AG08395 (cell line): ENCODE measurements at places on chromosomes 1 and 21.

DNA sequence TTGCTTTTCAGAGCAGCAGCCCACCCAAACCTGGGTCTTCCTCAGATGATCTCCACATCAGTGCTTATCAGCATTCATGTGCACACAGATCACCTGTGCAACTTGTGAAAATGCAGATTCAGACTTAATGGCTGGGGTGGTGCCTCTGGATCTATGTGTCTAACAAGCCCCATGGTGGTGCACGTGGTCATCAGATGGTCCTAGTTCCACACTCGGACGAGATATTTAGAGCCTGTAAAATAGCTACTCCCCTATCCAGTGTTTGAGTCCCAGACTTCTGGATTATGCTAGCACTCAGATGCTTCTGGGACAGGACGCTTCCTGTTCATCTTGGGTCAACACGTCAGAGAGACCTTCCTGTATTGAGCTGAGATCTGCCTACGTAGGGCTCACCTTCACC is 114.2 kb downstream of the LIPI start:
- DNase-seq: no peak

DNA sequence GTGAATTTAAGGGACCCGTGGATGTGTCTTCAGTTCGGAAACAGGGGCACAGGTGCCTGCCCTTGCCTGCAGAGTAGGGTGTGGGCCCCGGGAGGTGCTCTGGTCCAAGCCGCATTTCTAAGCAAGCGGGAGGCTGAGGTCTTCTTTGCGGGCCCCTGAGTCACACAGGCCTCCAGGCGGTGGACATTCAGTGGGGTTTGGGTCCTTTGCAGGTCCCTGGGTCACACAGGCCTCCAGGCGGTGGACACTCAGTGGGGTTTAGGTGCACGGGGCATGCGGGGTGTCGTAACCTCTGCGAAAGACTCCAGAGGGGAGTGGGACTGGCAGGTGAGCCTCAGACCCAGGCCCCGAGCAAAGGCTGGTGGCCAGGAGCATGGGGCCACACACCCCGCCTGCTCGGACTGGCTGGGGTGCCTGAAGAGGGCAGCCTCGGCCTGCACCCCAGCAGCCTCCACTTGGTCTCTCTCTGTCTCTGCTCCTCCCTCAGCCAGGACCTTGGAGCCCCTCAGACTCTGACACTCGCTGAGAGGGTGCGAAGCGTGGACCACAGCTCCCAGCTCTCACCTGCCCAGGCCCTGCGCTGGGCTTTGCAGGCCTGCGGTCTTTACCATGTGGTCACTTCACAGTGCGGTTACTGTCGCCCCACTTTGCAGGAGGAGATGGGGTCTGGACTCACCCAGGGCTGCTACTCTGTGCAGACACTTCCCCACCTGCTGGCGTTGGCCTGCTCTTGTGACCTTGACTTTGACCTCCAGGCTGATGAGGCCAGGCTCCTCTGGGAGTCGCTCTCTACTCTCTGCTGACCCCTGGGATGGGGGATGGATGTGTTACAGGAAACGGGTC is 6.0 kb upstream of the AGPAT3 start:
- no peak for DNase-seq

GRCh38 chr1:218479436-218480115 is 134.4 kb downstream of the TGFB2 start:
- peak; percentile 71 for DNase-seq

- DNase-seq: no peak
Observed at GRCh38 chr1:159647616-159648015, 60.0 kb downstream of the APCS start.

DNA sequence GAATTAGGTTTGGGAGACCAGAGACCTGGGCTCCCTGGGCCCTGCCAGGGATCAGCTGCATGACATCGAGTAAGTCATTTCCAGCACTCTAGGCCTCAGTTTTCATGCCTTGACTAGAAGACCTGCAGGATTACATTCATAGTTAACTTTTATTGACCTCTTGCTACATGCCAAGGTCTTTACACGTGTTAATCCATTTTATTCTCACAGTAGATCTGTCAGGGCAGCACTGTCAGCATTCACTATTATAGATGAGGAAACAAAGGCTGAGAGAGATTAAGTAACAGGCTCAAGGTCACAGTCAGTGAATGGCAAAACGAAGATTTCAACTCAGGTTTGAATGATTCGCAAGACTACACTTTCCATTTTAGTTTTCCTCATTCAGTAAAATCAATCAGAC is 37.0 kb downstream of the PGM1 start:
- no peak for DNase-seq

DNA sequence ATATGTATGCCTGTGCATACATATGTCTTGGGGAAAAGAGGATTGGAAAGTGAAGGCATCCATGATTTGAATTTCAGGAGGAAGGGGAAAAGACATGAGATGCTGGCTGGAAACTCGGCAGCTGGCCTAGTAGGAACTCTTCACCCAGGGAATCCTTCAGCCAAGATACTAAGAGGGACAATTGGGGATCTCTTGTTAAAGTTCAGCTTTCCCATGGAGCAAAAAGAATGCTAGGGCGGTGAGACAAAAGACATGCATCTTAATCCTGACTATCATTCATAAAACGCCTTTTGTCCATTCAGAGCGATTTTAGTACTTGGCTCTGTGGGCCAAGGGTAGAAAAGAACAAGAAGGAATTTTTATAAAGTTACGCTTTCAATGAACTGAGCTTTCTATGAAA is 20.5 kb downstream of the PDPN start:
- no peak for DNase-seq

- DNase-seq: no peak
Observed at GRCh38 chr1:52423771-52424170, 19.4 kb downstream of the PRPF38A start.

- DNase-seq: no peak
Observed at GRCh38 chr21:14530592-14530991, 15.5 kb downstream of the SAMSN1 start.

DNA sequence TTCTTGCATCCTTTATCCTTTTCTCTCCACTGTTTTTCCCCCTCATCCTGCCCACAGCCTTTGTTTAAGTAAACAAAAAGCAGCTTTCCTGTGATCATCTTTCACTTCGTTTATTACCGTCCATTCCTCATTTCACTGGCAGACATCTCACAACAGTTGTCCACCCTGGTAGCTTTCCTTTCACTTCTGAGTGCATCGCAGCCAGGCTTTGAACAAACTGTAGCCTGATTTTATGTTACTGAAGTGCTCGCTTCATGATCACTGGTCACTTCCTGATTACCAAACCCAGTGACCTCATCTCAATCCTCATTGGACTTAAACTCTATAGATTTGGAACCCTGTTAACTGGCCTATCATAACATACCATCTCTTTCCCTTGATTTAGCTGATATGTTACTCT is 67.7 kb downstream of the SDCCAG8 start:
- DNase-seq: no peak

- DNase-seq: no peak
Observed at GRCh38 chr1:197683895-197684553, 91.3 kb downstream of the DENND1B start.

- DNase-seq: no peak
Observed at GRCh38 chr1:26822737-26823395, 3.6 kb upstream of the ZDHHC18 start.

DNA sequence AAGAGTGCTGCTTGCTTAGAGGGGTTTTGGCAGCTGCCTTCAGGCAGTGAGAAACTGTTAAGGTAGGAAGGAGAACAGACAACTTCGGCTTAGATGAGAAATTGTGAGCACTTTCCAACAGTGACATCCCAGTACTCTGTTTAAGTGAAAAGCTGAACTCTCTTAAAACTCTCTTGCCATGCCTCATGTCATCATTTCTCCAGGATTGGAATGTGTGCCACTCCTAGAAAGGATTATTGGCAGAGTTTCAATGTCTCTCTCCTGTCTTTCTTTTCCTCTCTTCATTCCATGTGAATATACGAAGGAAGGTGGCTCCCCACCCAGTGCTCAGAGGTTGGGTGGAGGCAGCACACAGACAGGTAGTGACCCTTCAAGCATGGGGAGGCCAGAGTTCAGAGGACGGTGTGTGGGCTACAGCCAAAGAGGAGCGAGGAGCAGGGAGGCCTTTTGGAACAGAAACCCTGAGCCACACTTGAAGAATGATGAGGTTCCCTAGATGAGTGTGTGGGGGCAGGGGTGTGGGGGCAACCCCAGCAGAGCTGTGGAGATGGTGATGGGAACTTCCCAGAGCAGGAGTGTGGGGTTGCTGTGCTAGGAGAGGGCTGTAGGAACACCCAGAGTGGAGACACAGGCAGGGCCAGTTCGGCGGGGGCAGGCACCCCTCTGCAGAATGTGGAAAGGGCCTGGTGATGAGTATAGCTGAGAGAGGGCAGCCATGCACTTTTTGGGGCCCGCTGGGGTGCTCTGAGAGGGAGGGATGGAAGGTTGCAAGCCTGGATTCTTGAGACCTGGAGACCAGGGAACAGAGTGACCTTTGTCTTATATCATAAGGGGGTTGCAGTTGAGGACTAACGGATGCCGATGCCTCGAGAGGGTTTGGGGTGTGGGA is 58.8 kb downstream of the GALNT2 start:
- peak; percentile 35 for DNase-seq

DNA sequence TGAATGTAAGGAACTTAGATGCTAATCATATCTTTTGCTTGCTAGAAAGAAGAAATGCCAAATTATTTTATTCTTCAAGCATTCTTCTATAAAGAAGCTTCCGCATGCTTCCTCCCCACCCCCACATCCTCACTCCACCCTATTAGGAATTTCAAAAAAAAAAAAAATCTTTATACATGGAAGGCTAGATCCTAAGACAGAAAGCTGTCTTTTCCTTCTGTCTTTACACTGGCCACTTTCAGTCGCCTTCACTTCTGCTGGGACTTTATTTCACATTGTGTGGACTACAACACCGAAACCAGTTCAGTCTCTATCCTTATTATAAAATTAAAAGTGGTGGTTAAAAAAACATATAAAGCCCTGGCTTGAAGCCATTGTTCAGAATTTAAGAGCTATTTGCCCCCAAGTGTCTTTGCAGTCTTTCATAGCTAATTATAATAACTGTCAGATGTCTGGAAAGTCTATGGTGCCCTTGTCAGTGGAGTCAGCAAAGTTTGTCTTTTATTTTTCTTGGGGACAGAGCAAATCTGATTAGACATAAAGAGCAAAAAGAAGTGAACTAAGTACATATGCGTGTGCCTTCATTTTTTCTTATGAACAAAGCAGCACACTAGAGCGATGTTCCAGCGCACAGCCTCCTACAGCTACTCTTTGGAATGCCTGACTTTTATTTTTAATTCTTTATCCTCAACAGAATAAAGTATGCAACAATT is 297.7 kb downstream of the PTPRC start:
- peak; percentile 17 for DNase-seq

GRCh38 chr1:20962576-20963258 is 175.6 kb upstream of the HP1BP3 start:
- DNase-seq: no peak

GRCh38 chr1:19955534-19956170 is 23.8 kb downstream of the PLA2G2A start:
- no peak for DNase-seq

GRCh38 chr1:87402241-87403002 is 73.7 kb downstream of the LMO4 start:
- DNase-seq: peak; percentile 49

GRCh38 chr1:17440074-17440826 is 773 bp upstream of the RCC2 start:
- no peak for DNase-seq

DNA sequence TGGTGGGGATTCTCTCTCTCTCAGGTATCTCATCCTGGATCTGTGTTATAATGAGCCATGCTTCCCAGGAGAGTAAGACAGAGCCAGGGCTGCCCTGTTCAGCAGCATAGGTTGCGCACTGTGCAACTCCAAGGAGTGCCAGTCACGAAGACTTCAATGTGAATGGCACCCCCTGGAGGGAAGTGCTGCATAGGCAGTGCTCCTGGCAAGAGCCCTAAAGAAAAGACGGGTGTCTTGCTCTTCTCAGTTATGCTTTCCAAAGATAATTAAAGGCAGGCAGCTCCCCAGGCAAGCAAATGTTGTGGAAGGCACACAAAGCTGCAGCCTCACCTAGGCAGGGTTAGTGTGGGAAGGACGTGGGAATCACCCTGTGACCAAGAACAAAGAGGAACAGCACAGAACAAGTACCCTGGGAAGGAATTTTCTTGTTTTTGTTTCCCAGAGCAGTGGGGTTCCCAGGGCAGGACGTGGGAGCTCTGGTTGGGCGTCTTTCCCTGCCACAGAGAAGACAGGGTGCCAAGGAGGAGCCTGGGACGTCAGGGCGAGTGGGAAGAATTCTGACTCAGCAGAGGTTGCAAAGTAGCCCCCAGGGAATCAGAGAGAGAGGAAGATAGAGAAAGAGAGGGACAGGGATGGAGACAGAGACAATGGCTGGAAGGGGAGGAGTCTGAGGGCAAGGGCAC is 120.9 kb downstream of the KCNN3 start:
- DNase-seq: peak; percentile 63

DNA sequence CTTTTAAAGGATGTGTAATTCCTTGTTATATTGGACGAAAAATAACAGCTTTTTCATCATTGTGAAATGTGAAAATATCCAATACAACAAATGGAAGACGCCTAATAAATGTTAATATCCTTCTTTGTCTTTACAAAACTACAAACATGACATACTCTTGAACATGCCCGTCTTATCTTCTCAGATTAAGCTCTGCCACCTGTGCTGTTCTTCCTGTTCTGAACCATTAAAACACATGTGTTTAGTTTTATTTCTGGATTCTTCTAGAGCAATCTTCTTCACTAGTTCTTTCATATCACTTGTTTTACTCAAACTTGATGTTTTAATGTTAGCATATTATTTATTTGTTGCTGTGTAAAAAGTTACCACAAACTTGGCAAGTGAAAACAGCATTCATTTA is 147.0 kb downstream of the CLEC20A start:
- DNase-seq: no peak

GRCh38 chr1:53070621-53071020 is 8.6 kb downstream of the PODN start:
- no peak for DNase-seq
